Fibroblast of pulmonary artery (primary cell): ENCODE measurements at places on chromosomes 7 and 10.

DNA sequence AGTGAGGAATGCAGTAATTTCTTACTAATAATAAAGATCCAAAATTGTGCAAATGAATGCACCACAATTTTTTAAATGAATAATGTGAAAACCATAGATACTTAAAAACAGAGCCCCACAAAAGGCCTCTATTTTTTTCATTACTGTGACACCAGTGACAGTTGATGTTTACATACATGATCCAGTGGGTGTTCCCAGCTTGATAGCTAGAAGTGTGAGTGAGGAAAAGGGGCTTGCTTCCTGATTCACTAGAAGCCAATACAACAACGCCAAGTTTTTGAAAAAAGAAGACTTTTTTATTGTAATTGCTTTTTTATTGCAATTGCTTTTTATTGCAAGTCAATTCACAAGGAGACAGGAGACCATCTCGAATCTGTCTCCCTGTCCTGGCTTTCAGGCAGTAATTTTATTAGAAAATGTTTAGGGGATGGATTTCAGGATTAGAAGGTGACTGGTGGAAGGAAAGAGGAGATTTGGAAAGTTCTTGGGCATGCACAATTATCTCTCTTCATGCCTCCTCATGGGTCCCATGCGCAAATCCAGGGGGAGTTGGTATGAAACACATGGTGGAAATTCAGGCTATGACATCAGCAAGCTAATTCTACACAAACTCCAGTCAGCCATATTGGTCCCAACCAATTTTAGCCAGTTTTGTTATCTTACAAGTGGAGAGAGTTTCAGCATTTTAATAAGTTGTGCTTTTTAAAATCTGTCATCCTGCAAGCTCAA is 44.4 kb upstream of the ZNF438 start:
- DNase-seq = no peak

- peak; percentile 85 for DNase-seq
These were observed 123.6 kb downstream of the RNF32 start for GRCh38 chr7:156764016-156764669.

DNA sequence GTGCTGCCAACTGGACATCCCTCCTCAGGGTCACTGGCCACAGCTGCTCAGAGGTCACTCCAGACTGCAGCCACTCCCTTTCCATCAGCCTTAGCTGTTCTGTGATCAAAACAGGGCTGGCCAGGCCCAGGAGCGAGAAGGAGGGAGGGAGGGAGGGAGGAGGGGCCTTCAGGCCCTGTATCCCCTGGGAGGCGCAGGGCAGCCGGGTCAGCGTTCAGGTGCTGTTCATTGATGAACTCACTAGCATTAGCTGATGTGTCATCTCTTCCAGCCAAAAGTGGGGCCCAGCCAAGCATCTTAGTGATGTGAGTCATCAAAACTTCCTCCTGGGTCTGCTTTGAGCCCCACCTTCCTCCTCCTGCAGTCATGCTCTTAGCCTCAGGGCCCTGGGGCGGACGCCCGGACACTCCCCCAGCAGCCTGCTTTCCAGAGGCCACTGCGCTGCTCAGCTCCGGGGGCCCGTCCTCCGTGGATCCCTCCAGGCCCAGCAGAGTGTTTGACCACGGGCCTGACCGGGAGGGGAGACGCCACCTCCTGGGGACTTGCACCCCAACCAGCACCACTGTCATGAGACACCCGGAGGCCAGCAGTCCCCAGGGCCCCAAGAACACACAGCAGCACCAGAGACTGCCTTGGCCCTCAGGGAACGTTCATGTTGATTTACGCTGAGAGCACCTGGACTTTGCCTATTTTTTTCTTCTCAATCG is 149.2 kb downstream of the PRKAG2 start:
- DNase-seq = peak; percentile 88

- DNase-seq = no peak
These were observed 57.0 kb downstream of the ICA1 start for GRCh38 chr7:8205031-8205387.

GRCh38 chr7:143131781-143132180 is at the start of gene PIP:
PIP (plus strand) TSS chr7:143132077; CDS start chr7:143132117, 40 bp downstream.
- no peak for DNase-seq

DNA sequence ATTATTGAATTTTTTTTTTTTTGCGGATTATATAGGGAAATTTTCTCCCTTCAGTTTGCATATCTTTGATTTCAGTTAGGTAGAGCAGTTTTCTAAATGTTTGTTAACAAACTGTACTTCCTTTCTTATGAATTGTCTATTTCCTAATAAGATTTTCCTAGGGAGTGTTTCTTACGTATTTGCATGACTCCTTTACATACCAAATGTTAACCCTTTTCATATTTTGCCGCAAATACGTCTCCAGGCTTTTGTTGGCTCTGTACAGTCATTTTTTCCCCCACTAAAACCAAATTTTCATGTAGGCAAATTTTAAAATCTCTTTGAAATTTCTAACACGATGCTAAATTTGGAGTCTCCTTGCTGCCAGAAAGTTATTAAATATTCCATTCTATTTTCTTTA is 1.9 kb upstream of the FRAT2 start:
- DNase-seq = no peak

- no peak for DNase-seq
These were observed 36.8 kb downstream of the AFAP1L2 start for GRCh38 chr10:114367351-114368056.

DNA sequence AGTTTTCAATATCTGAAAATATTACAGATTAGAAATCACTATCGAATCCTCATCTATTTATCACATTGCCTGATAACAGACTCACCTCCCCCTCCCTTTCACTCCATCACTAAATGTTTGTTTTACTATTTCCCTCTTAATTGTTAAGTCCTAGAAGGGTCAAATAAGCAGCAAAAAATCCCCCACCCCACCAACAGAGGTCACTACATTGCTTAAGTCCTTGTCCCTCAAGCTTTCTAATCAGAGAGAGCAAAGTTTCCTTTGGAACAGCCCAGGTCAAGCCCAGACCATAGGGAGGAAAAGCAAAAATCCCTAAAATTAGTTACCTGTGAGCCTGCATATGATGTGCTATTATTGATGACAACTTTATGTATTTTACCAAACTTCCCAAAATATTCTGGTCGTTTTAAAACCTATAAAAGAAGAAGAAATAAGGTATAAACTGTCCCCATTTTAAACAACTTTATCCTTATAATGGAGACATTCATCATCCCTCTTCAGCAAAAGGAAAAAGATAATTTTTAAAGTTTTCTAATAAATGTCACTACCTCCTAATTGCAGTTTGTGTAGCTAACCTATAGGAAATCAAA is 95.0 kb downstream of the CNOT4 start:
- peak; percentile 79 for DNase-seq

- DNase-seq = no peak
These were observed 138.5 kb downstream of the PLXNA4 start for GRCh38 chr7:132437730-132438129.
